CD4-positive, alpha-beta memory T cell (primary cell): ENCODE measurements at places on chromosomes 12 and 14. TPM values are rescaled to one million over a fixed set of nuclear protein-coding genes. Genes with fewer than 3 reads are reported as not detected.

- no peak for DNase-seq
Measured at GRCh38 chr14:71863049-71863448, 69.2 kb upstream of the RGS6 start.

ZNF664 gene
- 57.9 TPM for total RNA-seq

CLEC4D gene
- total RNA-seq, result not detected

GRCh38 chr12:104944252-104944651 is 13.8 kb downstream of the SLC41A2 start:
- DNase-seq, result no peak

DNA sequence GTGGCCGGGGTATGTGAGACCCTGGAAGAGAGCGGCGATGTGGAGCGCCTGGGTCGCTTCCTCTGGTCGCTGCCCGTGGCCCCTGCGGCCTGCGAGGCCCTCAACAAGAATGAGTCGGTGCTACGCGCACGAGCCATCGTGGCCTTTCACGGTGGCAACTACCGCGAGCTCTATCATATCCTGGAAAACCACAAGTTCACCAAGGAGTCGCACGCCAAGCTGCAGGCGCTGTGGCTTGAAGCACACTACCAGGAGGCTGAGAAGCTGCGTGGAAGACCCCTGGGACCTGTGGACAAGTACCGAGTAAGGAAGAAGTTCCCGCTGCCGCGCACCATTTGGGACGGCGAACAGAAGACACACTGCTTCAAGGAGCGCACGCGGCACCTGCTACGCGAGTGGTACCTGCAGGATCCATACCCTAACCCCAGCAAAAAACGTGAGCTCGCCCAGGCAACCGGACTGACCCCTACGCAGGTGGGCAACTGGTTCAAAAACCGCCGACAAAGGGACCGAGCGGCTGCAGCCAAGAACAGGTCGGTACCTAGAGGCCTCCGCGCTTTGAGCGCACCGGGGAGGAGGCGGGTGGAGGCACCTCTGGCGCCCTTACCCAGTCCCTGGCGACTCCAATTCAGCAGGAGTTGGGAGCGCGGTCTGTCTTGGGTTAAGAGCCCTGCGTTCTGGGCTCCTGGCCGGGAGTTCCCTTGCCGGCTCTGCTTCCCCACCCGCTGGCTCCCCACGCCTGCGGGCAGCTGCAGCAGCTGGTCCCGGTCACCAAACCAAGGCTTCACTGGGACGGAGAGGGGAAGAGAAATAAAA is 700 bp downstream of the SIX6 start:
- no peak for DNase-seq

- DNase-seq, result no peak
Measured at GRCh38 chr14:59085207-59085739, 103.2 kb upstream of the DAAM1 start.

GRCh38 chr12:89344862-89345202 is 7.5 kb downstream of the DUSP6 start:
- DNase-seq, result no peak

CDH24 gene
- 1.6 TPM for total RNA-seq

GALNT9 gene
- total RNA-seq, result not detected

RGS6 gene
- not detected for total RNA-seq

DNA sequence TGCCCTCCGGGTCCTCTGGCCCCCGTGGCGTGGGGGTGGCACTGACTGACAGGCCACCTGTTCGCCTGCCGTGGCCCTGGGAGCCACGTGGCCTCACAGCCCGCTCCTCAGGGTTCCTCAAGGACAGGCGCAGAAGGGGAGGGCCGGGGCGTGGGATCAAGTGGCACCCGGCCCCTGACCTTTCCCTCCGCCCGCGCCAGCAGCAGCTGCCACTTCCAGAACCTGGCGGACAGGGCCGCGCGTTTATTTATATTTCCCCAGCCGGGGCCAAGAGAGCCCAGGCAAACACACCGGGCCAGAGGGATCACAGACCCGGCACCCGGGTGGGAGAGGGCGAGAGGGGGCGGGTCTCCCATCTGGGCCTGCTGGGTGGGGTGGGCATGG is 92.6 kb downstream of the RFLNA start:
- DNase-seq, result no peak

C1RL gene
- total RNA-seq, result 30.7 TPM

IGF1 gene
- total RNA-seq, result not detected

GRCh38 chr12:21906919-21907493 is 34.2 kb downstream of the ABCC9 start:
- DNase-seq, result no peak

DNA sequence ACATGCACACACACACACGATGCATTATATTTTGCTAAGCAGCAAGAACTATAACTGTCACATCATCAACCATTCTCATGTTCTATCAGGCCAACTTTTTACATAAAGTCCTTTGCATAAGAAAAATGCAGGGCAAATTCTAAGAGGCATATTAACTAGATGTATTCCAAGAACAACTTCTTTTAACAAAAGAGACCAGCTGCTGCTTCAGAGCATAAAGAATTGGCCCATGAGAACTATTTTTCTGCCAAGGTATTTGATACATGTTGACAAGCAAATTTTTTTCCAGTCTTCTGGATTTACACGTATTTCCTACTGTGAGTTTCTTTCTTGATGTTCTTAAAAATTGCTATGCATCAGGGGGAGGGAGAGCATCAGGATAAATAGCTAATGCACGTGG is 27.2 kb downstream of the GLT8D2 start:
- DNase-seq, result no peak

DNA sequence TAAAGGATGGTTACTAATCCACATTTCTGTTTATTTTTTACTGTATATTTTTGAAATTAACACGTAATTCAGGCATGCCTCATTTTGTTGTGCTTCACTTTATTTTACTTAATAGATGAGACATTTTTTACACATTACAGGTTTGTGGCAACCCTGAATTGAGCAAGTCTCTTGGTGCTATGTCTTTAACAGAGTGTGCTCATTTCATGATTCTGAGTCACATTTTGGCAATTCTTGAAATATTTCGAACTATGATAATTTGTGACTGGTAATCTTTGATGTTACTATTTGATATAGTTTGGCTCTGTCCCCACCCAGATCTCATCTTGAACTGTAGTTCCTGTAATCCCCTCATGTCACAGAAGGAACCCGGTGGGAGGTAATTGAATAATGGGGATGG is 1120.5 kb upstream of the FLRT2 start:
- no peak for DNase-seq

GRCh38 chr12:26938701-26939062 is 412 bp downstream of the FGFR1OP2 start:
- DNase-seq, result no peak

CPM gene
- total RNA-seq, result 2.0 TPM

NEK9 gene
- total RNA-seq, result 129 TPM

AKT1 gene
- 88.7 TPM for total RNA-seq

GRCh38 chr12:120822832-120823503 is 81.2 kb downstream of the SPPL3 start:
- no peak for DNase-seq

DNA sequence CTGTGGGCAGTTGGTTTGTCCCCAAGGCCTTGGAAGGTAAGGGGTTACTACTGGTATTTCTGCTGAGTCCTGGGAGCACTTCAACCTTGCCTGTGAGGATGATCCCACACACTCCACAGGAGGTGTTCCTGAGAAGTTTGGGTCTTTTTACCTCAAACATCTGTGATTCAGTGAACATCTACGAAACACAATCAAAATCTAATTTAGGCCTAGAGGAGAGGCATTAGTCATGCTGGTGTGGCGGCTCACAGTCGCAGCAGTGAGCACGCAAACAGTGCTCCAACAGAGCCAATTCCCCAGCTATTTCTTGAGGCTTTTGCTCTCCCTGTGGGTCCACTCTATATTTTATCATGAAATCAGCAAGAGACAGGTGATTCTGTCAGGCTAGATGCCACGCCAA is 107.6 kb downstream of the APAF1 start:
- no peak for DNase-seq

MANSC4 gene
- not detected for total RNA-seq
